ENCODE measurements at places on chromosomes 11 and 22.

DNA sequence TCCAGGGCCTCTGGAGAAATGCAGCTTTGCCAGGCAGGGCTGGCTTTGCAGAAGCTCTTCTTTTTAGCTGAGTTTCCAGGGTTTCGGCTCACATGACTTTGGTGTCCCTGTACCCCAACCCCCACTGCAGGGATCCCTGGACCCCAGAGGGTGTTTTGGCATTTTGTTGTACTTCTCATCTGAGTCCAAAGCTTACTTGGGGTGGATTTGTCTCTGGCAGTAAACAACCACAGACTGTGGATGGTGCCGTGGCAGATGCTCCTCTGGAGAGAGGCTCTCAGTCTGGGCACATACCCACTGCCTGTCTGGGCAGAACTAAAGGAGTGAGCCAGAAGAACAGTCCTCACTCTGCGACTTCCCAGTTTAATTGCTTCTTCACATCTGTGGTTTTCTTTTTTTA, 49.6 kb downstream of the COMMD9 start:
- DNase-seq, result no peak

DNA sequence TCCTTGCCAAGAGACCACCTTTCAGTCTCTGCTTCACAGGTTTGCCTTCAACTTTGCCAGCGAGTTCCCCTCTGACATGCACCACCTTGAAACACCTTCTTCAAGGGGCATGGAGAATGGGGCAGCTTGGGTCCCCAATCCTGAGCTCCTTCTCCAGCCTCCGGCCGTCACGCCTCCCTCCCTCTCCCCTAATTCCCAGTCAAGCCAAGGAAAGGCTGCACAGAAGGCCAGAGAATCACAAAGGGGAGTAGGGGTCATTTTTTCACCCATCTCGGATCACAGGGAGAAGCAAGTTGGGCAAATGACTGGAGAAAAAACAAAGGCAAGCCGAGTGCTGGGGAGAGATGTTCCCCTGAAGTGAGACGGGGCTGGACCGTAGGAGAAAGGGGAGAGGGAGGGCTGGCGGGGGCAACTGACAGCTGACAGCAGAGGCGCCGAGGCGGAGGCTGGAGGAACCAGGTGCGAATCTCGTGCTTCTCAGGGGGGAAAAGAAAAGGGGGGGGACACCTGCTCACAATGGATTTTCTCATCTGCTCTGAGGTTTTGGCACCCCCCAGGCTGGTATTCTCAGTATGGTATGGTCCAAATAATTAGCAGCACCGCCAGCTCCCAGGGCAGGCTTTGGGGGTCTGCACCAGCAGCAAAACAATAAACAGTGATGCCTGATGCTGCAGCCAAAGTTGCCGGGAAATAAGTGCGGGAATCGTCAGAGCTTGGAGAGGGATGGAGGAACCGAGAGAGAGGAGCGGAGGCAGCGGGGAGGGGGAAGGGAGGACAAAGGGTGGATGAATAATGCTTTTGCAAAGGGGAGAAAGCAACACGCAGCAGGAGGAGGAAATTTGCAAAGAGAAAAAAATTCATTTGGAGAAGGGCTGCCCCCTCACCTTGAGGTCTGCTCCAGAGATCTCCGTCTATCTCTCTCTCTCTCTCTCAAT, 644 bp downstream of the YPEL4 start:
- peak; percentile 31 for DNase-seq

- no peak for DNase-seq
Observed at GRCh38 chr11:71940561-71941219, 11.8 kb downstream of the RNF121 start.

- no peak for DNase-seq
Observed at GRCh38 chr11:2940921-2941821, 12.0 kb upstream of the PHLDA2 start.

- DNase-seq, result no peak
Observed at GRCh38 chr11:17839450-17839849, 104.9 kb downstream of the KCNC1 start.

DNA sequence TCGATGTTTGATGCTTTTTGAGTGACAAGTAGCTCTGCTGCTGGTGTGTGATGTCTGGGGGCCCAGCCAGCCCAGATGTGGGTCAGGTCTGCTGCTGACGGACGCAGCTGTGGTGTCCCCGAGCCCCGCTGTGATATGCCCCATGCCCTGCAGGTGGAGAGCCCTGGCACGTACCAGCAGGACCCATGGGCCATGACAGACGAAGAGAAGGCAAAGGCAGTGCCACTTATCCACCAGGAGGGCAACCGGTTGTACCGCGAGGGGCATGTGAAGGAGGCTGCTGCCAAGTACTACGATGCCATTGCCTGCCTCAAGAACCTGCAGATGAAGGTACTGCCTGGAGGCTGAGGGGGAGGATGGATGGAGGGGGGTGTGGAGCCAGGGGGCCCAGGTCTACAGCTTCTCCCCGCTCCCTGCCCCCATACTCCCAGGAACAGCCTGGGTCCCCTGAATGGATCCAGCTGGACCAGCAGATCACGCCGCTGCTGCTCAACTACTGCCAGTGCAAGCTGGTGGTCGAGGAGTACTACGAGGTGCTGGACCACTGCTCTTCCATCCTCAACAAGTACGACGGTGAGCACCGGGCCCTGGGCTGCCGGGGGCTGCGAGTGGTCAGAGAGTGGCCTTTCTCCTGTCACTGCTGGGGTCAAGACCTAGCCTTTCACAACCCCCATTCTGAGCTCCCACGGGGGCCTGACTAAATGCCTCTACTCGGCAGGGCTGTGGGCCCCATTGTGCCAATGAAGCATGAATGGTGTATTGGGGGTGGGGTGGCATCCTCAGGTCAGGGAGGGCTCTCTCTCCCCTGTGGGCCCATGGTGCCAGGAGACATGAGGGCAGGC, 7.3 kb downstream of the AIP start:
- no peak for DNase-seq

GRCh38 chr11:121692236-121692635, 239.5 kb upstream of the SORL1-AS1 start:
- DNase-seq, result no peak

- peak; percentile 35 for DNase-seq
Observed at GRCh38 chr11:96388891-96389719, 607 bp downstream of the CCDC82 start.

GRCh38 chr22:49209452-49210195, 618.0 kb downstream of the BRD1 start:
- no peak for DNase-seq

DNA sequence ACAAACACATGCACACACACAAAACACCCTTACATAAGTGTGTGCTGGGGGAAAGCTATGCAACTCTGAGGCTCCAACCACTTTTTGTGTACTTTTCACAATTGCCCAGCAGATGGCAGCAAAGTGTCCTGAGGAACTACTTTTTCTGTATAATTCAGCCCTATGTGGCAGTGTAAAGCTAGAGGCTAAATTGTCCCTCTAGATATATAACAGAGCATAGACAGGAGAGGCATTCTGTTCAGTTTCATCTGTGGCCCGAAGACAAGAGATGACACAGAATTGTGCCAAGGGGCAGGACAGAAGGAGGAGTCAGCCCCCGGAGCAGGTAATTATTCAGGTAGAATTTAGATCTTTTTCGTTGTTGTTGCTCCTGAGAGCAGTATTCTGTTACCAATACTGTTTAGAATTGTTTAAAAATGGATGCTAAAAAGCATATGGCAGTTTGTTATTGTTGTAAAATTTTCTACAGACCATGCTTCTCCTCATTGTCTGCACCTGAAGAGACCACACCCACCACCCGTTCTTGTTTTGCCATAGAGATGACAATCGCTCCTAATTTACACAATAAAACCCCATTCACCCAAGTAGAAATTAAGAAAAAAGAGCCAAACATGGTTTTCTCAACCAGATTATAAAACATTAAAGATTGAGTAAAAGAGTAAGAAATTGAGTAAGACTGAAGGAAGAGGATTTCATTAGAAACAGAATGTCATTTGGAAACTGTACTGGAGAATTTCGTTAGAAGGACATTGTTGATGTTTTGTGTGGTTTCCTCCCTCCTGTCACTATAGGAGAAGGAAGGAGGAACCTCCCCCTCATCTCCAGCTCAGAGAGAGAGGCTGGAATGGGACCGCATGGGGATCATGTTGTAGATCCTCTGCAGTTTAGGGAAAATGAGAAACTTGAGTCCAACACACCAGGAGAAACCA, 14.5 kb upstream of the MS4A7 start:
- peak; percentile 11 for DNase-seq

DNA sequence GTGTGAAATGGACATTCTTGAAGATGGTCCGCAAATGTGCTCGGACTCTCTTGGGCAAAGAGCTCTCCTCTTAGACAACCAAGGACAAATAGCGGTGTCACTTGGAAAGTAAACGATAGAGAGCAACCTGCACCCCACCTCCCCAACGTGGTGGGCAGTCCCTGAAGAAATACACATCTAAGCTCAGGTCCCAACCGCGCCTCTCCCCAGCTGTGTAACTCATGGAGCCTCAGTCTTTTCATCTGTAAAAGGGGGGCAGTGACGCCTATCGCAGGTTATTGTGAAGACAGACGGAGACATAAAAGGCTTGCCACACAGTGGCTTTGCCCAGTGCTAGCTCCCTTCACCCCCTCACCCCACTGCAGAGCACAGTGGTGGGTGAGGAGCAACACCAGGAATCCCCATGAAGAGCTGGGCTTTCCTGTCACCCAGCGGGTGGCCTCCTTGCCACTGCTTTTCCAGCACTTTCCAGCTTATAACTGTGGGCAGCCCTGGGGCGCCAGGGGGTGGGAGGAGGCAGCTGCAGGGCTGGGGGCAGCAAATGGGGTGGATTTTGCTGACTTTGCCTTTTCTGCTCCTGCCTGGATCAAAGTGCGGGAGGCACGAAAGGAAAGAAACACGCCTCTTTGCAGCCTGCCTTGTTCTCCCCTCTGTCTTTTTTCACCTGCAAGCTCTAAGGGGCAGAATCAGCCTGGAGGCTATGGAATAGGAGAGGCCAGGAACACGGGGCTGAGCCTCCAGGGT, 73.7 kb upstream of the TSPAN18 start:
- DNase-seq, result no peak

DNA sequence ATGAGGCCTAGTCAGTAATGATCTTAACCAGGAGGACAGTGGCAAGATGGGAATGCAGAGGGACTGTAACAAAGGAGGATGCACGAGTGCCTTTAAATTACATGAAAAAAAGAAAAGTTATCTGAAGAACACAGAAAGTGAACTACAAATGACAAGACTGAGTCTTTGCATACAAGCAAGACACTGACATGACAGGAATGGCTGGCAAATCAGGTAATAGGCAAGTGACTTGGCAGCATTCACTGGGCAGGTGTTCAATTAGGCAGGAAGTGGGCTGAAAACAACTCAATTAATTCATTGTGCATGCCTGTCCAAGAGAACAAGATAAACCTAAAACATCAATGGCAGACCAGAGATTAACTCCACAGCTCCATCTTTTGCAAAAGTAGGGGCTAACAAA, 24.0 kb downstream of the SMCO4 start:
- no peak for DNase-seq

DNA sequence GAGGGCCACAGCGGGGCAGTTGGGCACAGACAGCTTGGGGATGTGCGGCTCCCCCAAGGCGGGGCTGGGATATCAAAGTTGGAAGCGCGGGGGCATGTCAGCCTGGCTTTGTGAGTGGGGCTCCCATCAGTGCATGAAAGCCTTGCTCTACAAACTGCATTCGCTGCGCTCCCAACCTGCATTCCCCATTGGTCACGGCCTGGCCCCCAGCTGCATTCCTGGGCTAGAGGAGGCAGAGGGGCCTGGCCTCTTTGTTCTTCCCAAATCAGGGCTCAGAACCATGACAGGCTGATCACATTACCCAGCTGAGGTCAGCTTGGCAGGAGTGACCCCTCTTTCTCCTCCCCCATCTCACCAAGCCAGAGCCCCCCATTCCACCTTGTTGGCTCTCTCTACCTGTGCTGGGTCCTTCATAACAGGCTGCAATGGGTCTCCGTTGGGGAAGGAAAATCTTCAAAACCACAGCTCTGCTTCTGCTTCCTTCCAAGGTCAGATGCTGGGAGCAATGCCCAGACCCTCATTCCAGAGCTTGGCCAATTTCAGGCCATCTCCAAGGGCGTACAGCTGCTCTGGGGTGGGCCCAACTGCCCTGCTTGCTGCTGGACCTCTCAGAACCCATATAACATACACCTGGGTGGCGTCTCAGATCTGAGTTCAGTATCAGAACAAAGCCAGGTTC, 38.7 kb upstream of the CDON start:
- no peak for DNase-seq

GRCh38 chr11:32425761-32426160, 9.6 kb downstream of the WT1 start:
- DNase-seq, result no peak

DNA sequence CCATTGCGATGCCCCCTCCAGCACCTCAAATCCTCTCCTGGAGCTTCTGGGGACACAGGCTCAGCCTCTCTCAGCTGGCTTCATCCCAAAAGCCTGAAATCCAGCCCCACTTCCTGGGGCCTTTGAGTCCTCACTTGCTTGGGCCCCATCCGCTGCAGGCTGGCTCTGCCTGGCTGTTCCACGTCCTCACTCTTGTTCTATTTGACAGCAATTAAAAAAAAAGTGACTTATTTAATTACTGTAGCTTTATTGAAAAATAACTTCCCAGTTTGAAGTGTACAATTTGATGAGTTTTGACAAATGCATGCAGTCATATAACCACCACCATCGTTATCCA, 27.2 kb downstream of the PARVG start:
- no peak for DNase-seq

DNA sequence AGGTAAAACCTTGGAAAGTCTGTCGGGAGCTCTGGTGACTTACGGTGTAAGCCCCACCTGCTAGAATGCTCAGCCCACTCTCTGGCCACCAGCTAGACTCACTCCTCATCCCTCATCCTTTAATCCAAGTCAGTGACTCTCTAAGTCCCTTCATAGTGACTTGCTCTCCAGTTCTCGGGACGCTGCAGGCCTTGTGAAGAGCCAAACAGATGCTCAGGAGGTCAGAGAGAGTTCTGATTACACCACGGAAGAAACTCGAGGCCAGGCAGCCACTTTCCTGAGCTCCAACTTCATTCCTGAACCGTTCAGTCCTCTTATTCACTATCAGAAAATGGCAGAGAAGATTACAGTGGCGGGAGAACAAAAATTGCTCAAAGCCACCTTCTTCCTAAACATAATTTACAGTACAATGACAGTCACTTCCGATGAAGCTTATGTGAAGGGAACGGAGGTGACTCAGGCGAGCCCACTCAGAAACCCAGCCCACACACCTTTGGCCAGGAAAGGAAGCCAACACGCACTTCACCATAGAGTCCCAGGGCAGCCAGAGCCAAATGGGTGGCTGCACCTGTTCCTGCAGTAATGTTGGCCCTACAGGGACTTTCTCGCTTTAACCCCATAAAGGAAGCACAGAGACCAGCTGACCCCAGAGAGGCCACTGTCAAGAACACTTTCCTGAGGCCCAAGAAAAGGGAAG, 100.4 kb downstream of the GALNT18 start:
- no peak for DNase-seq

DNA sequence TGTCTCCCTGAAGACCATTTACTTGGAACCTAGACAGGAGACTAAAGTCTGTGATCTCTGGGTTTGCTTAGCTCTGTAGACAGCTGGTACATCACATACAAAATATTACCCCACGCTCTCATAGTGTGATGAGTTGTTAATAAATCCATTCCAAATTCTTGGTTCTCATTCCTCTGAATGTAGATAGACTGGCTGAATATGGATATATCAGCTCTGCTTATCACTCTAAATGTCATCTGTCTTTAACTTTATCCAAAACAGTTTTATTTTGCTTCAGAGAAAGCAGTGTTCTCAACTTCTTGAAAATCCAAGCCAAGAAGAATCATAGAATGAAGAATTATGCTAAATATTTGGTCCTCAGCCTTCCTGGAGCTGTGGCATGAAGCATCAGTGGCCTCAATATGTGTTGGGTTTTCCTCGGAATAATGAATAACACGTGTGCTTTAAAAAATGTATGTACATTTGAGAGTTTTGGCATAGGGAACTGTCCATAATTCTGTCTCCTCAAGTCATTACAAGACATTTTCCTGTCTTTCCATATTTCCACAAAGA, 10.5 kb upstream of the LDLRAD3 start:
- no peak for DNase-seq
